Calu3 (cell line): ENCODE measurements at places on chromosomes 3 and 15.

- DNase-seq: no peak
Measured at GRCh38 chr15:68512052-68512451, 66.7 kb upstream of the CORO2B start.

GRCh38 chr3:177601152-177601551, 403.9 kb upstream of the TBL1XR1 start:
- DNase-seq: no peak

DNA sequence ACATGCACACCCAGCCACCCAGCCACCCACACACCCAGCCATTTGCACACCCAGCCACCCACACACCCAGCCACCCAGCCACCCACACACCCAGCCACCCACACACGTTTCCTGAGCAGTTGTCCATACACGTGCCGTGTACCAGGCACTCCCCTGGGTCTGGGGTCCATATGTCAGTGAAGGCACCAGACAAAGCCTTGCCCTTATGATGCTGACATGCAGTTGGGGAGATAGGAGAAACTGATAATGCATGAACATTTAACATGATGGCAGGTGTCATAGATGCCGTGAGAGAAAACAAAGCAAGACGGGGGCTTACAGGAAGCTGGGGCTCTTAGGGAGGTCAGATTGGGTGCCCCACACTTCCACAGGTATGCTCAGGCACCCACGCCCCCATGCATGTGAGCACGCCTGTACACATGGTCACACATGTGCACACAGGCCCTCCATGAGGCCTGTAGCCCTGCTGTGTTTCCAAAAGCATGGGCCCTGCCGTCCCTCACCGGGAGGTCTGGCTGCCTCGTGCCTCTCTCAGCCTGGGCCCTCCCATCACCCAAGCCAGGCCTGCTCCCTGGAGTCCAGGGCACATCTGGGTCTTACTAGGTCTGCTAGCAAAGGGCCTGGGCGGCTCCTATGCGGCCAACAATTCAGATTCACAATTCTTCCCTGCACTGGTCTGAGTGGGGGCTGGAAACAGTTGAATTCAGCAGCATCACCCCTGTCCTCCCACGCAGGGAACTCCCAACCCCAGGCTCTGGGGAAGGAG, 3.6 kb upstream of the DNAJB8 start:
- no peak for DNase-seq

- no peak for DNase-seq
Measured at GRCh38 chr15:51771773-51772172, 20.4 kb downstream of the TMOD2 start.

GRCh38 chr3:58529516-58530353, 7.3 kb downstream of the ACOX2 start:
- peak; percentile 15 for DNase-seq

DNA sequence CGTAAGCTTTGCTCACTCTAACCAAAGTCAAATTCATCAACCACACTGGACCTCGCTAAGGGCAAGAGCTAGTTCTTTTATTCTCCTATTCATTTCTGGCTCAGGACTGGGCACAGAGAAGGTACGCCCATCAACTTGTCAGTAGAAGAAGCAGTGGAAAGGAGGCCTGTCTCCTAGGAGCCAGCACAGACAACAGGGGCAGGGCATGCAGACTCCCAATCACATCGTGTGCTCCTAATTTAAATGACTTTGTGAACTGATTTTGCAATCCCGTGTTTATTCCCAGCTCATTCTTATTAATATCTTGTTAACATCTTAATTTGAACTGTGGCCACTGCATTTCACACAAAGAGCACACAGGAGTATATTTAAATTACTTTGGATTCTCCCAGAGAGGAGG, 161.1 kb upstream of the BCL6 start:
- DNase-seq: no peak

GRCh38 chr3:33652736-33653135, 65.3 kb downstream of the CLASP2 start:
- no peak for DNase-seq

GRCh38 chr3:20769430-20769829, 583.4 kb upstream of the SGO1 start:
- DNase-seq: no peak

DNA sequence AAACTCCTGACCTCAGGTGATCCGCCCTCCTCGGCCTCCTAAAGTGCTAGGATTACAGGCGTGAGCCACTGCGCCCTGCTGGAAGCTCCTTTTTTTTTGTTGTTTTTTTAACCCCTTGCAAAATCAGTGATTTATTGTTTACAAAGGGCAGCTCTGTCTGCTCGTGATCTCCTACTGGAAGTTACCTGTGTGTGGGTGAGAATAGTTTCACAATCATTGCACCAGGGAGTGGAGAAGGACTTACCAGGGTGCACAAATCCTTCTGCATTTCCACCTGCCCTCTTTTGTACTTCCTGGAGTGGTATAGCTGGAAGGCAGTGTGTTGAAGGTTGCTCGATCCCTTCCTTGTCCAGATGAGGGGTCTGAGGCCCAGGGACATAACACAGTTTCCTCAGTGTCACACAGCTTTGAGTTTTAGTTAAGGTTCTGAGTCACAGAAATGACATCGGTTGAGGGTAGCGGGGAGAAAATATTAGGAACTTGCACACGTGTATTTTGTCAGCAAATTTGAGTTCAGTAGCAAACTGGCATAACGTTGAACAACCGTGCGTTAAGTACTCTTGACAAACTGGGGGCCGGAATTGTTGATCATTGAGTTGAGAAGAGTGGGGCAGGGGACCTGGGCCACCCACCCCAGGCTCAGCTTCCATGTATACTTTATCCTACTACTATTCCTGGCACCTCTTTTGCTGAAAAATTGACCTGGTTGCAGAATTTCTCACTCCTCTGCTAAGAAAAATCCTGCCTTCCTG, 11.3 kb upstream of the TRAK1 start:
- peak; percentile 36 for DNase-seq

DNA sequence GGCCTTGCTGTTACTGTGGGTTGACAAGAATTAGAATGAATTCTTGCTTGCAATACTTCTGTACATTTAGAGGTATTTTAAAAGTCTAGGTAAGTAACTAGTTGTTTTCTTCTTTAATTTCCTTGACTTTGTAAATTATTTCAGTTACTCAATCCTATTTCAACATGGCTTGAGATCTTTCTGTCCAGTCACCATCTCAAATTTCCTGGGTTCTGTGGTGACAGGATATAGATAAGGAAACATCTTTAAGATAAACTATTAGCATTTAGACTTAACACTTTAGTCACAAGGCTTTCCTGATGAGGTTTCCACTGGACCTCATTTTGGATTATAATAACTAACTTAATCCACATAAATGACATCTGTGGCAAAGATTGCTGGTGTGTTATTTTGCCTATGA, 195.9 kb upstream of the DPH6 start:
- no peak for DNase-seq

- no peak for DNase-seq
Measured at GRCh38 chr3:8489278-8489792, 12.3 kb upstream of the LMCD1 start.

- DNase-seq: no peak
Measured at GRCh38 chr15:67180035-67180434, 74.4 kb downstream of the AAGAB start.

DNA sequence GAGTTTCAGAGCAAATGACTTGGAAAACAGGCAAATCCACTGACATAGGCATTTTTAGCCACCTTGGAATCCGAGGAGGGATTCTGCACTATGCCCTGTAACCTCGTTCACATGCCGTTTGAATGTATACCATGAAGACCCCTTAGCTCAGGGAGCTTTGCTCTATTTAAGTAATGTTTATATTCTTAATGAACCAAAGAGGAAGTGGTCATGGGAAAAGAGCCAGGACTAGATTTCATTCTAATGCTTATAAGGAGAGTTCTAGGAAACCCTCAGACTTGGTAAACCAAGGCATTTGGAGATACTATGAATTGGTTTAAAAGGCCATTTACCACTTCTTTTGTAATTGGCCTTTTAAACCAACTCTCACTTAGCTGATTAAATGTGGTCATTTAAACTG, 178.9 kb downstream of the IGF1R start:
- DNase-seq: no peak

- no peak for DNase-seq
Measured at GRCh38 chr3:156472684-156473083, 82.2 kb downstream of the SSR3 start.

- DNase-seq: peak; percentile 78
Measured at GRCh38 chr3:123489400-123490004, 40.6 kb upstream of the ADCY5 start.

DNA sequence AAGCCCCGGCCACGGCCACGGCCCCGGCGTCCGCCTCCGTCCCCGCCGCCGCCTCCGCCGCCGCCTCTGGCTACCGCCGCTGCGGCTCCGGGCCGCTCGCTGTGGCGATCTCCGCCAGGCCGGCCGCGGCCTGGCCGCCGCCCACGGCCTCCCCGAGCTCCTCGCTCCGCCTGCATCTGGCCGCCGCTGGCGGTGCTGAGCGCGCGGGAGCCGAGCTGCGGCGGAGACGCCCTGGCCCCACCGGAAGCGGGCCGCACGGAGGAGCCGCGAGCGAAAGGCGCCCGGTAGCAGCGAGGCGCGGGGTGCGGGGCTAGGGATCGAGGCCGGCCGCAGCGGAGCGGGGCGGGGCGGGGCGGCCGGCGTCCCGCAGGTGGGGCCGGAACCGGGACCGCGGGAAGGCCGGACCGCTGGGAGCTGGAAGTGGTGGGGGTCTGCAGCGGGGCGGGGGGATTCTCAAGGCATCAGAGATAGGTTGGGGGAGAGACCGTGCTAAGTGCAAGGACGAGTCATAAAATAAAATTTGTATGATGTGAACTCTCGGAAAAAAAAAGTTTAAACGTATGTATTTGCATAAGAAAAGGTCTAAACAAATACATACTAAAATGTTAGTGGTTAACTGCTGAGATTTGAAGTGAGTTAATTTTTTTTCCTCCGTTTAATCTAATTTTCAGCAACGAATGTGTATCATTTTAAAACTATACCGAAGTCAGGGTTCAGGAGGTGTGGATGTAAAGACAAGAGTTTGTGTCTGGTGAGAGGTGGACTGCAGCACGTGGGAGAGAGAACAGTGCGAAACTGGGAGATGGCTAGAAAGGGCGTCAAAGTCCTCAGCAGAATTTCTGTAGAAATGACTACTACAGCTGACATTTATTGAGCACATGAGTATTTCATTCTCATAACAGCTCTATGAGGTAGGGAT, at the start of gene AVEN:
Gene AVEN, minus strand, starts transcription at position 334 of the 919 bp plus-strand sequence. Its CDS starts 158 bp downstream, at position 176.
- peak; percentile 23 for DNase-seq

GRCh38 chr15:29570121-29570947, 251.9 kb downstream of the TJP1 start:
- peak; percentile 1 for DNase-seq

GRCh38 chr3:197219619-197220018, 78.8 kb downstream of the DLG1 start:
- DNase-seq: no peak

DNA sequence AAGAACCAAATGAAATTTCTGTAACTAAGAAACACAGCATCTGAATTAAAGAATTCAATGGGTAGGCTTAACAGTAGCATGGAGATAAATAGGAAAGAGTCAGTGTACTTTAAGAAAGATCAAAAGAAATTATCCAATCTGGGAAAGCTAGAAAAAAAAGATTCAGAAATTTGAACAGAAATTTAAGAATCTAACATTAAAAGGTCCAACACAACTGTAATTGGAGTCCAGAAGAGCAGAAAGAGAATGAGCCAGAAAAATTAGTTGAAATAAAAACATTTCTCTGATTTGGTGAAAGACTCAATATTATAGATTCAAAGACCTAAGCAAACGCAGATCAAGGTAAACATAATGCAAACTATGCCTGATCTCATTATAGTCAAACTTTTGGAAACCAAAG, 187.1 kb downstream of the C3orf38 start:
- DNase-seq: no peak

DNA sequence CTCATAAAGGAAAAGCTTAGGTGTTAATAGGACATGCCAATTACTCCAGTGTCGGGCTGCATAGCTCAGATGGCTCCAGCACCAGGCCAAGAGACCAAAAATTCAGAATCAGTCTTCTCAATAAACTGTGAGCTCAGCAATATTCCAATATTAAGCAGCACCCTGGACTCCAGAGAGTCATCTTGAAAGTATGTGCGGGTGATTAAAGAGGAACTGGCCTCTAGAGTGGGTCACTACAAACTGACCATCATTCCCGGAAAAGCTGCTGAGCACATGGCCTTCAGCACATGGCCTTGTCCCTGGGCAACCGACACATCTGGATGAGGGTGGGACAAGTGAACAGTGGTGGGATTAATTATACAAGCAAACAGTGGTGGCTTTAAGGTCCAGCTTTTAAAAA, 59.0 kb downstream of the MAGI1 start:
- no peak for DNase-seq

GRCh38 chr3:62255758-62256157, 117.6 kb downstream of the FEZF2 start:
- DNase-seq: no peak

DNA sequence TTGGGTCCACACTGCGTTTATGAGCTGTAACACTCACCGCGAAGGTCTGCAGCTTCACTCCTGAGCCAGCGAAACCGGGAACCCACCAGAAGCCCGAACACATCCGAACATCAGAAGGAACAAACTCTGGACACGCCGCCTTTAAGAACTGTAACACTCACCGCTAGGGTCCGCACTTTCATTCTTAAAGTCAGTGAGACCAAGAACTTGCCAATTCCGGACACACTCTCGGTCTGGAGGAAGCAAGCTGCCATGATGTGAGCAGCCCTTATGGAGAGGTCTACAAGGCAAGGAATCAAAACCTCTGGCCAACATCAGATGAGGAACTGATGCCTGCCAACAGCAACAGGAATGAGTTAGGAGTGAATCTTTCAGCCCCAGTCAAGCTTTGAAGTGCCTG, 62.9 kb downstream of the SLC28A2 start:
- DNase-seq: no peak

DNA sequence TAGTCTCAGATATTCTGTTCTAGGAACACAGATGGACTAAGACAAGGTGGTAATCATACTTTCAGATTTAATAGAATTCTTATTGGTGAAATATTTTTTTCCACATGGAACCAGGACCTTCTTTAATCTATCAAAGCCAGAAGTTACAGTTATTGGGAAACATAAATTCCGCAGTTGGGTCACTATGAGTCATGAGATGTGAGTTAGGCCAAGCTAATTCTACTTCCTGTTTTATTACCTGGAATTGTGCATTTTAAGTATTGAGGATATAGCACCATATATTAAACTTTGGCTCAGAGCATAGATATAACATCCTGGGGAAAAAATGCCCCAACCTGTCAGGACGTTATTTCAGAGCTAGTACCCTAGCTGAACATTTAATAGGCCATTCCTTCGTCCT, 96.4 kb upstream of the P3H2 start:
- DNase-seq: peak; percentile 28

- DNase-seq: no peak
Measured at GRCh38 chr3:167466966-167467365, 6.9 kb downstream of the SERPINI2 start.

GRCh38 chr3:138740072-138740471, 94.7 kb downstream of the PIK3CB start:
- no peak for DNase-seq

- no peak for DNase-seq
Measured at GRCh38 chr15:70254311-70254869, 156.7 kb upstream of the TLE3 start.
